H7 (cell line): ENCODE measurements at places on chromosomes 13 and 19. TPM values are rescaled to one million over a fixed set of nuclear protein-coding genes. Genes with fewer than 3 reads are reported as not detected.

The SBSN gene
- total RNA-seq, result not detected in 2 replicates

The IER2 gene
- total RNA-seq, result 34.5 and 56.4 TPM in 2 replicates

The TPTE2 gene
- total RNA-seq, result not detected in 2 replicates

The JAK3 gene
- 2.5 and 2.7 TPM in 2 replicates for total RNA-seq

The RFPL4A gene
- total RNA-seq, result not detected in 2 replicates

The TMEM59L gene
- 1.8 and 3.5 TPM in 2 replicates for total RNA-seq

The MAB21L1 gene
- total RNA-seq, result 0.07 TPM in 2 replicates

The TMEM86B gene
- total RNA-seq, result 1.2 and 1.7 TPM in 2 replicates

The SIAH3 gene
- total RNA-seq, result 0.07 TPM in 1 of 2 replicates, not detected in the other

The VSTM2B gene
- total RNA-seq, result 0.48 and 0.96 TPM in 2 replicates

The ZNF554 gene
- total RNA-seq, result 5.3 and 6.8 TPM in 2 replicates

The MBD3L4 gene
- total RNA-seq, result not detected in 2 replicates

The SLC25A41 gene
- 0.11 and 1.2 TPM in 2 replicates for total RNA-seq

The ETV2 gene
- total RNA-seq, result 0.35 and 0.81 TPM in 2 replicates

The ZNF497 gene
- total RNA-seq, result 3.0 and 3.2 TPM in 2 replicates

The LILRA1 gene
- total RNA-seq, result not detected in 2 replicates

The ZGLP1 gene
- total RNA-seq, result 0.17 and 0.85 TPM in 2 replicates

The C19orf67 gene
- total RNA-seq, result 0.94 and 1.3 TPM in 2 replicates

The CEACAM4 gene
- not detected in 2 replicates for total RNA-seq

The GRK1 gene
- total RNA-seq, result 0.14 and 0.33 TPM in 2 replicates

The FOSB gene
- total RNA-seq, result 1.6 and 10.3 TPM in 2 replicates

The ZNF723 gene
- not detected in 2 replicates for total RNA-seq

The FDX2 gene
- total RNA-seq, result 22.3 and 40.8 TPM in 2 replicates

The IGFL1 gene
- not detected in 2 replicates for total RNA-seq

The COMP gene
- not detected in 2 replicates for total RNA-seq

The LRRC4B gene
- 2.4 and 3.5 TPM in 2 replicates for total RNA-seq

The SOHLH2 gene
- total RNA-seq, result 4.2 and 6.4 TPM in 2 replicates

The RTBDN gene
- total RNA-seq, result 1.3 TPM in 2 replicates

The KCNJ14 gene
- 0.21 and 0.70 TPM in 2 replicates for total RNA-seq

The DKKL1 gene
- total RNA-seq, result 3.6 and 4.3 TPM in 2 replicates

The CYP2A6 gene
- total RNA-seq, result not detected in 2 replicates

The TEKTIP1 gene
- total RNA-seq, result 1.6 TPM in 1 of 2 replicates, not detected in the other

The PLA2G4C gene
- total RNA-seq, result not detected in 2 replicates

The KMT5C gene
- 36.1 and 58.9 TPM in 2 replicates for total RNA-seq

The UPK1A gene
- 0.14 and 0.74 TPM in 2 replicates for total RNA-seq

The ZNF331 gene
- total RNA-seq, result 23.2 and 32.4 TPM in 2 replicates

The MAP3K10 gene
- 16.7 and 24.5 TPM in 2 replicates for total RNA-seq

The PEPD gene
- total RNA-seq, result 65.7 and 84.3 TPM in 2 replicates

The RSPH6A gene
- 0.38 and 0.44 TPM in 2 replicates for total RNA-seq

The PROZ gene
- not detected in 2 replicates for total RNA-seq

The TNFSF9 gene
- 1.3 and 2.6 TPM in 2 replicates for total RNA-seq
